ENCODE measurements at places on chromosomes 12 and 14. TPM values are rescaled to one million over a fixed set of nuclear protein-coding genes. Genes with fewer than 3 reads are reported as not detected.

PELI2 gene
- 0.08 TPM for total RNA-seq

NTS gene
- not detected for total RNA-seq

CLEC6A gene
- not detected for total RNA-seq

ASCL1 gene
- total RNA-seq: not detected

ARMH4 gene
- total RNA-seq: 0.04 TPM

ANO2 gene
- total RNA-seq: not detected

TSPAN8 gene
- total RNA-seq: not detected

ERGIC2 gene
- total RNA-seq: 123 TPM

IL26 gene
- not detected for total RNA-seq

CCDC177 gene
- not detected for total RNA-seq

LPAR5 gene
- total RNA-seq: 15.7 TPM

GARIN6 gene
- not detected for total RNA-seq

LGALS3 gene
- total RNA-seq: 359 TPM

RPL10L gene
- total RNA-seq: not detected

NDUFA9 gene
- total RNA-seq: 34.0 TPM

RHEBL1 gene
- 3.9 TPM for total RNA-seq

Data from hair follicular keratinocyte (primary cell).